ENCODE measurements at places on chromosomes 4 and X. TPM values are rescaled to one million over a fixed set of nuclear protein-coding genes. Genes with fewer than 3 reads are reported as not detected.
A peak's percentile ranks its signal among the peaks of the same experiment; 100 is the strongest.

DNA sequence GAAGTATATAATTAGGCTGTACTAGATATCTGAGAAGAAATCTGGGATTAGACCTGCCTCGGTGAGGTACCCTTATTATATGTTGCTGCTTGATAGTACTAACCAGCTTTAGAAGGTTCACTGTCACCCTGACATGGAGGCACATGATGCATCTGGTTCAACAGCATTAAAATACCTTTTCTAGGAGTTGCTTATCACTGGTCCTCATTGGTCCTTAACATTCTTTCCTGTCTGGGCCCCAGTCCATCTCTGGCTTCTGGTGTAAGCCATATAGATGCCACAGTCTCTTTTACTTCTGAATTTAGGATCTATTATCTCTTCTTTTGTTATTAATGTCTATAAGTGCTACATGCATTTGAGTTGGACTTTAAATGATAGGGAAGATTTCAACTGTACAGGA is 40.2 kb downstream of the GPRIN3 start:
- no peak for DNase-seq

DNA sequence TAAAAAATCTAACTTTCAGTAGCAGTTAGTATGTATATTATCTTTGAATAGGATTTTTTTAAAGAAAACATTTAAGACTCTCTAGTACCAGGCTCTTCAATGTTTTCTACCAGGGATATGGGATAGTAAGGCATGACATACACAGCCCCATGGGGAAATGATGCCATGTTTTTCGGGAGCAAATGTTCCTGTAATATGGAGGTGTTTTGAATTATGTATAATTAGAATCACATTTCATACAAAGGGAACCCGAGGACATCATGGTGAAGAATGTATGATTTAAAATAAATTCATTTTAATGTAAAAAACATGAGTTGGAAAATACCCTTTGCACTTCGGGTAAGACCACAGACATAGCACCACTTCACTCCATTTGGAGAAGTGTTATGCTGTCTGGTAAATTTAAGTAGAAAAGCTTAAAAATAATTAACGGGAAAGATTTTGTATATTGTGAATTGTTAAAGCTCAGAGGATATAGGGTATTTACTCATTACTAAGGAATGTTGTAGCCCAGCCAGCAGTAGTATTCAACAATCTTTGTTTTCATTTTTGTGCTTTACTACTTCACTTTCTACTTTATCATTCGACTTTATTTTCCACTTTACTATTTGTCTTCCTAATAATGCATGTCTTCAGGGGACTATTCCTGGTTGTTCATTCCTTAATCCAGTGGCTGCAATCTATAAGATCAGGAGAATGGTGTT is 2050.7 kb downstream of the ARAP2 start:
- DNase-seq = peak; percentile 16

GRCh38 chr4:127479031-127479622 is 153.6 kb upstream of the INTU start:
- peak; percentile 58 for DNase-seq

GRCh38 chr4:2570551-2571222 is 34.2 kb downstream of the FAM193A start:
- DNase-seq = no peak

- DNase-seq = no peak
These were observed 74.3 kb upstream of the IQCM start for GRCh38 chr4:149889991-149890390.

- DNase-seq = no peak
These were observed 42.0 kb downstream of the IRF2 start for GRCh38 chr4:184432127-184432922.

DNA sequence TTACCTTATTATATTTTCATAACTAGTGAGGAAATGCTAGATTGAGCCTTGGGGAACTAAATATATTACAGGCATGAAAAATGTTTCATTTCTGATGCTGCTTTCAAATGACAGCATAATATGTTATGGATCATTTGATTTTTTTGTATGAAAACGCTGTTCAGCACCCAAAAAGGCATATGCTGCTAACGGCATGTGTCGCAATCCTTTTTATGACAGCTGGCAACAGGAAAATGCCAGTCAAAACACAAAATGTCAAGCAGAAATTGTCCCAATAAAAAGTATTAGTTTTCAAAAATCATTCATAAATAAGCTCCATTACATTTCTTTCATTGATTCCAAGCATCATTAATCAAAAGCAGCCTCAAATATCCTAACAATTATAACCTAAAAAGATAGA is 1244.5 kb downstream of the PCDH7 start:
- peak; percentile 6 for DNase-seq

- DNase-seq = no peak
These were observed 101.4 kb downstream of the BTC start for GRCh38 chr4:74692972-74693371.

DNA sequence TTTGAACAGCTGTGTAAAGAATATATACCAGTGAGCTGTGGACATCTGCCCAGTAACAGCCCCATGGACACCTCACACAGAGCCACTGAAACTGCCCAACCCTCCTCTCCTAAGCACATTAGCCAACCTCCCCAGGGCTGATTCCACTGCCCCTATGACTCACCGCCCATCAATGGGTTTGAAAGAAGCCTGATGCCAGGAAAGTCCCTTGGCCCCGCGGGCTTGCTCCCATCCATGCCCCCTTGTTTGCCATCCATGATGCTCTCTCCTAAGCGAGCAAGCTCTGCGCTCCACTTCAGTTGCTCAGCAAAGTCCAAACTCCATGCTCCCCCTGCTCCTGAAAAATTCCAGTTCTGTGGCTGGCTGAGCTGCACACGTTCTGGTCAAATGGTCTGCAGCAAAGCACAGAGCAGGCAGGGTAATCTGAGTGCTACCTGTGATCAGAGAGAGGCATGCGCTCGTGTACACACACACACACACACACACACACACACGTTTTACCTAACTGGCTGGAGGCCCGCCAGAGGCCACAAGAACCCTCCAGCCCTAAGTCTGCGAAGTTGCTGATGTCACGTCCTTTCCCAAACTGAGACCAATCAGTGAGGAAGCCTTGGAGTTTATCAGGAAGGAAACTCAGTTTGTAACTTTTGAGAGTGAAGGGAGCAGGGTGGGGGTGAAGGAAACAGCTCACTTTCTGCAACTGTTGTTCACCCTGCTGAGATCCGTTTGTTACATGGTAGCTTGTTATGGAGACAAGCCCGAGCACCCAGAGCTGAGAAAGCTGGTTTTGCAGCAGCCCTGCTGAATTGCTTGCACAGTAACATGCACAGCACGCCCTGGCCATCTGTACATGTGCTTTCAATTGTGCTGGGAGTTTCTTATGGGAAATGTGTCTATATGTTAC is at the start of gene ASB9:
Gene ASB9, minus strand, starts transcription at position 466 of the 904 bp plus-strand sequence. Its CDS starts 209 bp downstream, at position 257.
- peak; percentile 96 for DNase-seq

- peak; percentile 43 for DNase-seq
These were observed 19.9 kb downstream of the SORCS2 start for GRCh38 chr4:7212101-7212674.

- no peak for DNase-seq
These were observed 362.3 kb upstream of the ZFP42 start for GRCh38 chr4:187633245-187633644.

GRCh38 chr4:10584042-10584441 is 100.5 kb downstream of the CLNK start:
- DNase-seq = peak; percentile 56

- DNase-seq = peak; percentile 1
These were observed 940 bp upstream of the DCTD start for GRCh38 chr4:182918044-182918607.

- DNase-seq = no peak
These were observed 2.1 kb downstream of the PPP3CA start for GRCh38 chr4:101345271-101345595.

- peak; percentile 46 for DNase-seq
These were observed 1.2 kb downstream of the TMSB4X start for GRCh38 chrX:12975991-12976558.

DNA sequence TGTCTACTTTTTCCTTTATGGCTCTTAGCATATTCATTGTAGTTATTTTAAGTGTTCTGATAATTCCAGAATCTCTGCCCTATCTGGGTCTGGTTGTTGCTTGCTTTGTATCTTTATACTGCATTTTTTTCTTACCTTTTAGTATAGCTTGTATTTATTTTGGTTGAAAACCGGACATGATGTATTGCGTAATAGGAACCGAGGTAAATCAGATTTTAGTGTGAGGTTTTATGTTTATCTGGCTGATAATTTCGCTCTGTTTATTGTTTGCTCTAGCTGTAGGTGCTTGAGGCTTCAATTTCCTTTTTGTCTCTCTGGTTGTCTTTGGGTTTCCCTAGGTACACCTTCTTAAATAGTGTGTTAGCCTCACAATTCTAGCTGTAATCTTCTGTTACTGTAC is 263.8 kb upstream of the LCORL start:
- no peak for DNase-seq

- no peak for DNase-seq
These were observed 545.7 kb upstream of the PABPC4L start for GRCh38 chr4:134747108-134747805.

GRCh38 chr4:177448850-177449249 is 6.6 kb upstream of the AGA start:
- no peak for DNase-seq

DNA sequence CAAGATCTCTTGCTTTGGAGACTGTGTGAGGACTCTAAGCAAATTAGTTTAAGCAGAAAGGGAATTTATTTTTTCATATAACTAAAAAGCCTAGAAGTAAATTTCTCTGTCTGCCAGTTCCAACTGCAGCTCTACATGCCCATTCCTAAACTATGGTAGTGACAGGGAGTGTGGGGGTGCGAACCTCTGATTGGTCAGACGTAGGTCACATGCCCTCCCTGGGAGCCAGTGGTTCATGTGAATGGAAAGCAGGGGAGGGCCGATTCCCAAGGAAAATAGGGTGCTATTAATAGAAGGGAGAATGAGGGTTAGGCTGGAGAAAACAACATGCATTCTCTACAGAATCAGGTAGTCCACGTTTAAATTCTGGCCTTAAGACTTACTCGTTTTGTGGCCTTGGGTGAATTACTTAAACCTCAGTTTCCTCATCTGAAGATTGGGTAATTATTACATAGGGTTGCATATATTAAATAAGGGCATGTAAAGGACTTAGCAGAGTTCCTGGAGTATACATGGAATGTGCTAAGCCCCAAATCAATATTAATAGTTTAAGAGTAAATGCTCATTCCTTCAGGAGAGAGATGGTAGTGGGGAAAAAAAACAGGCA is 7.2 kb downstream of the RAB33B start:
- no peak for DNase-seq

The PDZD4 gene
- total RNA-seq = 0.29 TPM

The SYTL5 gene
- not detected for total RNA-seq

The NEXMIF gene
- total RNA-seq = not detected

The WDR1 gene
- total RNA-seq = 240 TPM

All from MCF 10A (cell line).